ENCODE measurements at places on chromosomes 7 and 10. TPM values are rescaled to one million over a fixed set of nuclear protein-coding genes. Genes with fewer than 3 reads are reported as not detected.

The THAP5 gene
- 12.5 TPM for total RNA-seq

The NEURL1 gene
- 0.20 TPM for total RNA-seq

The PTPRZ1 gene
- total RNA-seq, result not detected

The TMEM225B gene
- 1.2 TPM for total RNA-seq

The DNAH11 gene
- total RNA-seq, result 0.15 TPM

The GPR141 gene
- total RNA-seq, result not detected

The FOXI2 gene
- not detected for total RNA-seq

The PLPP4 gene
- total RNA-seq, result not detected

The CALML5 gene
- not detected for total RNA-seq

The MYOF gene
- total RNA-seq, result 213 TPM

The LDB3 gene
- not detected for total RNA-seq

Data from A549 treated with CORT108297 at 1 μM for 4 hours (cell line).